Colonic mucosa (tissue), 4 donors: ENCODE measurements at places on chromosomes 6 and 20.

- no peak for DNase-seq
These were observed 9.3 kb downstream of the TAF4 start for GRCh38 chr20:62056377-62056776.

DNA sequence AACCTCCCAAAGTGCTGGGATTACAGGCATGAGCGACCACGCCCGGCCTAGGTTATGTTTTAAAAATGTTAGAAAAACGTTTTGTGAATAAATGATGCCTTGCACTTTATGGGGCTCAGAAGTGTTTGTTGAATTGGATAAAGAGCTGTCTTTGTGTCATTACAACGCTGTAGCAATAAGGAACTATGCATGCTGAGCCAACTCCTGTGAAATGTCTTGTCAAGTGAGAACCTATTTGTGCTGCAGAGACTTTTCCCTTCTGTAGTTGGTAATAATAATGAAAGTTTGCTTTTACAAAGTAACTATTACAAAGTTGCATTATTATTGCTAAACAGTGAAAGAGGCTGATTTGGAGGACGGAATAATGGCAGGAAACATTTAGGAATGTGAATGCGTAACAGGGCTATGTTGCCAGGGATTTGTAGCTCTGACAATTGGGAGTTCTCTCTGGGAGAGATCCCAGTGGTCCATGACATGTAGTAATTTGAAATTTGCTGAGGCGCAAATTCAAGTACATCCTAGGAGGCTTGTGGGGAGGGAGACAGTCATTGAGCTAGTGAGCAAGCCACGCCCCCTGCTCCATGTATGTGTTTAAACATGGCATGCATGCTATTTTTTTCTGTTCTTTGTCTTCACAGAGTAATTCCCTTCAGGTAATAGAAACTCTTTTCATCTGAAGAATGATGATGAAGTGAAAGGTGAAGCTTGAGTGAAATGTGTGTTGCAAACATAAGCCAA lies 16.8 kb upstream of the BICRAL start:
- DNase-seq: peak; percentile 27

- DNase-seq: no peak
These were observed 139.9 kb downstream of the BFSP1 start for GRCh38 chr20:17391127-17391771.

DNA sequence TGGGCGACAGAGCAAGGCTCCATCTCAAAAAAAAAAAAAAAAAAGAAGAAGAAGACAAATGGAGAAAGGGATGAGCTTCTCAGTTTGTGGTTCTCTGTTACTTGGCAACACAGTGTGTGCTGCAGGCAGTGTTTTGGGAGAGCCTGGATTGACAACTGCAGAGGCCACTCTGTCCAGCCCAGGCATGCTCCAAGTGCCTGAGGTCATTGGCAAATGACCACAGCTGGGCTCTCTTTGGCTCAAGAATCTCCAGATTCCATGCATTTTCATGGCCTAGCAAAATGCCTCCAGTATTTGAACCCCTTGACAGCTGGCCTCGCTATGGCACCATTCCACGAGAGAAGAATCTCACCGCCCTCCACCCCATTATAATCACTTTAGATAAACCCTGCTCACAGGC lies 126.2 kb downstream of the ANKRD60 start:
- DNase-seq: no peak
